ENCODE measurements at places on chromosomes 7 and 10.
A peak's percentile ranks its signal among the peaks of the same experiment; 100 is the strongest.

DNA sequence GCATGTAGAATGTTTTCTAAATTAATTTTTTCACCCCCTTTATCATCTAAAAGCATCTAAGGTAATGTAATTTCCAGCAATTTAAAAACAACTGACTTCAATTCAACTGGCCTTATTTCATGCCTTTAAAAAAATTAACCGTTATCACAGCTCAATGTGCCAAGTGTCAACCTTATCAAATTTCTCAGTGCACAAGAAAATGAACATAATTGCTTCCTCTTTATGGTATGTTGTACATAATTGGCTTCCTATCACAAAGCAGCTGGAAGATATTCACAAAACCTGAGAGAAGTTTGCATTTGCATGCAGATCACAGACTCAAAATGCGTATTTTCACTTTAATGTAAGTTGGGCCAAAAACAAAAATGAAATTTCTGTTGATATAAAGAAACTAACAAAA lies 966.4 kb downstream of the GRM8 start:
- no peak for DNase-seq

DNA sequence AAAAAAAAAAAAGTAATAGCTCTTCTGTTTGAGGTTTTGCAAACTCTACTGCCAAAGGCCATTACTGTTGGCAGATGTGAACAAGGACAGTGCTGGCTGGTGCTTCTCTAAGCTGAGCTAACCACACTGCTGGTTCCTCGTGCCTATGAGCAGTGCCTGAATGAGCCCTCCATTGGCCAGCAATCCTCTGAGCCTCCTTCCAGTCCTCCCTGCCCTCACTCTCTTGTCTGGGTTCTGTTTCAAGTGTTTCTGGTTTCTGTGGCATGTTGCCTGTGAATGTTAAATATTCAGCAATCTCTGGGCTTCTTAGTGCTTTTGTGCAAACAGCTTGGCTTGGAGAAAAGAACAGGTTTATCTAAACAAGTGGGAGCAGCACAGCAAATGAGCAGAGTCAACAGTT lies 161.3 kb upstream of the AUTS2 start:
- DNase-seq, result no peak

GRCh38 chr7:28005075-28005846 lies 175.3 kb downstream of the JAZF1 start:
- no peak for DNase-seq

DNA sequence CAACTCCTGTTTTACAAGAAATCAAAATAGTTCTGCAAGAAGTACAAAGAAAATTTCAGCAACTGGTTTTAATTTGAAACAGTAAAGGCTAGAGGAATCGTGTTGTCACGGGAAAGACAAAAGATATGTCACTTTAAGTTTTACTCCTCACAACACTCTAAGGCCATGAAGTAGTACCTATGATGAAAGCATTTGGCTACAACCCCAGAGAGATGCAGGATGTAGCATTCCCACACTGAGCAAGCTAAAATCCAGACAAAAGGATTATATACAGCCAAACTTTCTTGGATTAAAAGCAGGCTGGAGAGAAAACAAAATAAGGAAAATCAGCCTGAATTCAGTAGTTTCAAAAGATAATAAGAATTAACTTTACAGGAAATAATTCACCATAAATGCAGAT lies 245.5 kb upstream of the STEAP1 start:
- DNase-seq, result no peak

DNA sequence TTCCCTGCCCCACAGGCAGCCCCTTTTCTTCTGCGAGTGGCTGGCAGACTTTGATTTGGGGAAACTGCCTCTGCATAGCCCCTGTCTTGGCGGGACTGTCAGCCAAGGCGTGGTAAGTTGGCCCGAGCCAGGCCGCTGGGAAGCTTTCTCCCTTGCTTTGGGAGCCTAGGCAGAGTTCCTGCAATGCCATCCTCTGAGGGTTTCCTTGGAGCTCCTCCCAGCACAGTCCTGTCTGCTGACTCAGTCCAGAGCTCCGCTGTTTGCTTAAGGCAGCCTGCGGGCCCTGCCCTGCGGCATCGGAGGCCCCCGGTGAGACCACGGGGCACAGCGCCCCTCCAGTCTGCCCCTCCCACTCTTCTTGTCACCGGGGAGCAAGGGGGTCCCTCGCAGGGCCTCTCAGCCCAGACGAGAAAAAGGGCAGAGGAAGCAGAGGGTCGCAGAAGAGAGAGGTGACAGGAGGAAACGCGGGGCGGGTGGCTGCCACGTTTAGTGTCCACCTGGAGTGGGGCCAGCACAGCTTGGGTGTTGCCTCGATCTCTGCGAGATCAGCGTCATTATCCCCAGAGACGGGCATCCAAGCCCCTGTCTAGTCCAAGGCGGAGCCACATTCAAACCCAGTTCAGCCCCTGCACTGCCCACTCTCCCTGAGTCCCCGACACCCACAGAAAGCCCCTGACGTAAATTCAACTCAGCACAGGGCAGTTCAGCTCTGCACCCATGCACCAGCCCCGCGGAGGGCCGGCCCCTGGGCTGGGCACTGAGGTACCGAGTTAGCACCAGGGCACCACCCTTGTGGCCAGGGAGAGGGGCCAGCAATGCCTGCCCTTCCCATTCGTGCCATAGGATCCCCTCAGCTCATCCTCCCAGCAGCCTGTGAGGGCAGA lies 59.0 kb upstream of the CHST15 start:
- DNase-seq, result peak; percentile 92

All from LHCN-M2 (cell line).